Activated CD4-positive, alpha-beta T cell treated with anti-CD3 and anti-CD28 coated beads, Interleukin-10, Interleukin-2, amounts not matched to agents 100 ng/mL and 50 ng/mL, durations not matched to agents 16 hours and 8 hours (primary cell): ENCODE measurements at places on chromosomes 5 and 9.

GRCh38 chr9:124551472-124552272 lies 44.5 kb upstream of the NR5A1 start:
- peak; percentile 47 for DNase-seq

DNA sequence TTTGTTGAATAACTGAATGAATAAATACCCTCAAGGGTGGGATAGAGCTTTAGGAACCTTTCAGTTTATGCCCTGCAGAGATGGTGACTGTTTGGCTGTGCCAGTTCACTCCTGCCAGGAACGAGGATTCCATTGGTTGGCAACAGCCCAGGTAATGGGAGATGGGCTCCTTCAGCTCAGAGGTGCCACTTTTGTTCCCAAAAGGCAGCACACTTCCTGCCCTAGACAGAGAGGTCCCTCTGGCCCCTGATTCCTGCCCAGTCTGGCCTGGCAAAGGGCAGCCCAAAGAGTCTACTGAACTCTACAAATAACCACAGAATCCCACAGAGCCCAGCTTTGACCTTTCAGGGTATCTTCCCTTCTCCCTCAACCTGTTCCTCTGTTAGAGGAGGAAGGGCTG lies 1.6 kb downstream of the C9orf152 start:
- DNase-seq = no peak

- DNase-seq = no peak
Observed at GRCh38 chr5:147658293-147658932, 124.1 kb downstream of the JAKMIP2 start.

DNA sequence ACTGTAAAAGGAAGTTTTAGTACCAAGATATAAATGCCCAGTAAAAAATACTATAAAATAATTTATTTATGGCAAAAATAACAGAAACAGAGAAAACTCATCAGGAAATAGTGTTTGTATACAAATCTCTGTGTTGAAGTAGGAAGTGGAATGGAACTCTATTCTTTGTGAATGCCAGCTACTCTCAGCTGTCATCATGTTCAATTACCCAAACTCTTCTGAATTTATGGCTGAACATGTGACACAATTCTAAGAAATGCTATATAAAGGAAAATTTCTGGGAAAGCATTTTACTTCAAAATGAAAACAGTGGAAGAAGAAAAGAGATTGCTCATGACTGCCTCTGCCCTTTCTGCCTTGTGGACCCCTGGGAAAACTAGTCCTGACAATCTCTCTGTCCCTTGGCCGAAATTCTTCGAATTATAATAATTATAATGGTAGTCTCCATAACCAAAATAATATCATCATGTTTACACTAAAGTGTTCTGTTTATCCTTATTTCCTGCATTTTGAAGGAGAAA lies 522.3 kb upstream of the ST8SIA4 start:
- no peak for DNase-seq

DNA sequence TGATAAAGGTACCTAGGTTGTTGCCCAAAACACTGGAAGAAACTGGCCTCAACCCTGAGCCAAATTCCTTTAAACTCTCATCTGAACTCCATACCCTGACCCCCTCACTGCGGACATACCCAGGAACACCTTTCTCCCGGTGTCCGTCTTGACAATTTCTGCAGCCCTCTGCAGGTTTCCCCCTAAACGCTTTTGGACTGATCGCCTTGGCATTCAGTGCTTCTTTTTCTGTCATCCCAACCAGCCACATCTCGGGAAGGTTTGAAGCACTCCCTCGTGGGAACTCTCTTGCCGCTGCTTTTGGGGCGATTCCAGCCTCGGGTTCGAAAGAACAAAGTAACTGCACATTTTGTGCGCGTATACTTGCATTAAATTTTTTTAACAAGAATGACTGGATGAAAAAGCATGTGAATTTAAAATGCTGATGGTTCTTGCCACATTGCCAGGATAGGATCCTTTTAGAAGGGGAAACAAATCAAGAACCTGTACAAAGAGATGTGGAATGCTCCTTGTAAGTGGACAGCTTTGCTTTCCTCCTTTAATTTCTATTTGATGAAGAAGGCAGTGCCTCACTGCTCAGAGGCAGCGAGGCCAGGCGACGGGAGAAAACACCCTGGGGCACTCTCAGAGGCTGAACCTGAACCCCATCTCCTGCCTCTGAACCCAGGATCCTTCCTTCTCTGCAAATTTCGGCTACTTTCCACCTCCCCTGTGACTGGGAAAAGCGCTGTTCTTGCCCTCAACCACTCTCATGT lies 615 bp downstream of the PSMD5 start:
- no peak for DNase-seq

- DNase-seq = no peak
Observed at GRCh38 chr5:22572941-22573340, 280.2 kb downstream of the CDH12 start.

- DNase-seq = no peak
Observed at GRCh38 chr5:116681334-116682013, 106.9 kb upstream of the SEMA6A start.

- no peak for DNase-seq
Observed at GRCh38 chr9:136050266-136050700, 44.8 kb downstream of the NACC2 start.

DNA sequence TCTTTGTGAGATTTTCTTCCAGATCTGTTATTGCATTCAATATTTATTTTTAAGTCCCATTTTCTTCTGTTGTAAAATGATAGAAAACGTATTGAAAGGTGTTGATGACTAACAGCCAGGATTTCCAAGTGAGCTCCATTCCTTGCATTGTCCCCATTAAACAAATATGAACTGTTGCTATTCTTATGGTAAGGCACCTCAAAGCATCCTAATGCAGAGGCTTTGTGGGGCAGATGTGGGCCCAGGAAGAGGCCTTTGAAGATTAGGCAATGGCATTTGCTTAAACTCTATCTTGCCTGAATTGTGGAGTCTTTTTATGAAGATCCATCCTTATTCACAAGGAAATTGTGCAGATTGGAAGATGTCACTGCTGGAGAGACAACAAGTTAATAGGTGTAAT lies 38.9 kb downstream of the NTRK2 start:
- no peak for DNase-seq

DNA sequence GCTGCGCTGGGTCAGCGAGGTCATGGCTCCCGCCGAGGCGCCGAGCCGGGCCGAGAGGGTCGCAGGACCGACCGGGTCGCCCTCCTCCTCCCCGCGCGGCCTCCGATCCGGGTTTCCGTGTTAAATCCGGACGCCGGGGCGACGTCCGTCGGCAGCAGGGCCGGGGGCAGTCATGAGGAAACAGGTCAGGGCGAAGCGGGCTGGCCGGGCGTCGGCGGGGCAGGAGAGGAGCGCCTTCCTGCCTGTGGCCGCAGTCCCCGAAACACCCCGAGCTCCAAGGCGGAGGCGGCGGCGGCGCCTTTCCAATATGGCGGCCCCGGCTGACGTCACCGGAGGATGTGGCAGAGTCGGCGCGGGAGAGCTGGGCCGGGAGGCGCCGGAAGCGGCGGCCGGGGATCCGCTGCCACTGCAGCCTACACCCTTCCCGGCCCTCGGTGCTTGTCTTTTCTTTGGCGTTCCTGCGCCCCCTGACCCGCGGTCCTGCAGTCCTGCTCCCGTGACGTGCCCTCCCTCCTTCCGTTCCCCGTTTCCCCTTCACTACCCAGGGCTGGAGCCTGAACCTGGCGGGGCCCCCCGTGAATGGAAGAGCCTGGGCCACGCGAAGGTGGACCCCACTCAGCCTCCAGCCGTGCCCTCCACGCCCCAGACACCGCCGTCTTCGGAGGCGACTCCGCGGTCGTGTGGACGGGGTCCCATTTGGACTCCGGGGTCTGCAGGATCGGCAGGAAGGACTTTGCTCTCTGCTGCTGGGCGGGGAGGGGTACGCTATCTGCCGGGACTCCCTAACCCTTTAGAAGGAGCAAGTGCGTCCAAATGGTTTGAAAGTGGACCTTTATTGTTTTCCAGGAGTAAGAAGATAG lies at the start of gene GOLPH3:
GOLPH3 (minus strand) TSS at position 309 of the 860 bp plus-strand sequence; CDS start at position 24, 285 bp downstream.
- DNase-seq = peak; percentile 96

GRCh38 chr5:133853646-133854365 lies 114.6 kb downstream of the C5orf15 start:
- DNase-seq = no peak

DNA sequence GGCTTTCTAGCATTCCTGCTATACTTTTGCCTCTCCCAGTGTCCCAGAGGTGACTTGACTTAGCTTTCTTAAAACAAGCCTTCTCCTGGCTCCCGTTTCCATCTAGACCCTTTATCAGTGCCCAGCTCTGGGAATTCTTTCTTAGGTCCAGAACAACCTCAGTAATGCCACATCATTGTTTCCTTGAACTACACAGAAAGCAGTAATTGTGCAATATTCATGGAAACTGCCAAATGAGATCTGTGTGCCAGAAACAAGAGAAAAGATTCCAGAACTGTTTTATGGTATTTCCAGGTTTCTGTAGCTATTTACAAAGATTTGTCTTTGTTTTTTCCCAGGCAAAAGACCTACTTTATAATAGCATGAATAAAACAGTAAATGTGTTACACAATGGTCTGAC lies 391.3 kb downstream of the SLCO4C1 start:
- no peak for DNase-seq

- DNase-seq = no peak
Observed at GRCh38 chr9:76628155-76628554, 136.1 kb upstream of the PCA3 start.

DNA sequence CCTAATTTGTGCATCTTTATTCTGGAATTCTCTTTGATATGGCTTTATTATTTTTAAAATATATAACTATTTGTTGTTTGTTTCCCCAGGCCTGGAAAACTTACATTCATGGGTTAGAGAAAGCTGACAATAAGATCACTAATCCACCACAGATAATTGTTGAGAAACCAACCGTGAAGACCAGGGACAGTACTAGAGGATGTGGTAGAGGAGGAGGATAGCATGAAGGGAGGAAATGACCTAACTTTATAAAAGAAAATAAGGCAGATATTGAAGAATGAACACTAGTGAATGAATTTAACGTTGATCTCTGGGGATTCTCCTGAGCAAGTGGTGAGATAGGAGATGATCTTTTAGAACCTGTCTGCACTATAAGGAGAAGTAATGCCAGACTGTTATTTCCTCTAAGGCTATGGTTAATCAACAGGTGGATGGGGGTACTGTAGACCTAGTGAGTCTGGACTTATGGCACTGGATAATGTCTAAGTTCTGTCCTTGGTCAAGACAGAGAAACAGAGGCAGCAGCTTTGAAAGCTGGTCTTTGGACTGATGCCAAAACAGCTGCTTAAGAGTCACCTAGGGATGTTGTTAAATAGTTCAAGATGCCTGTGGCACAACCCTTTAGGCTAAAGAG lies 52.4 kb downstream of the NREP start:
- no peak for DNase-seq

DNA sequence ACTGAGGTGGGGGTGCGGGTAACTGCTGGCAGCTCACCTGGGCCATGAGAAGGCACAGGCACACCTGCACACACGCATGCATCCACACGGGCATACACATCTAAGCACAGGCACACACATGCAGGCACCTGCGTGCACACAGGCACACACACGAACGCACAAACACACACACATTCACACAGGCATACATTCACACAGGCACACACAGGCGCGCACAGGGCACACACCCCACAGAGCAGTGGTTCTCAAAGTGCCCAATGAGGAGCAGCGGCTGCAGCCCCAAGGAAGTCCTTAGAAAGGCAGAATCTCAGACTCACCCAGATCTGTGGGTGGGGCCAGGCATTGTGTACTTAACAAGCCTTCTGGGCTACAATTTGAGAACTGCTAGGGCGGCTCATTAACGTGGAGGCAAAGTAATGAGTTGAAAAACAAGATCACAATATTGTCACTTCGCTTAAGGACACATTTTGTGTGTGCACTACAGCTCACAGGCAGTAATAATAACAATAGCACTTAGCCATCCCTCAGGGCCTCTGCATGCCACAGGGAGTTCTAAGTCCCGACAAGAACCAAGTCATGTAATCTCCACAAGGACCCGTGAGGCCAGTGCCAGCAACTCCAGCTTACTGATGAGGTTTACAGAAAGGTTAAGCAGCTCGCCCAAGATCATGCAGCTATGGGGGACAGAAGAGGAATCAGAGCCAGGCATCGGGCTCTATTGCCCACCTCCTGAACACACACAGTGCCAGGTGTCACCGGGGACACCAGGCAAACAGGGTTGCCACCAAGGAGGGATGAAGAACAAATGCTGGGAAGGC lies 91.6 kb downstream of the ROR2 start:
- no peak for DNase-seq

- no peak for DNase-seq
Observed at GRCh38 chr9:124215368-124215910, 42.3 kb upstream of the NEK6 start.

DNA sequence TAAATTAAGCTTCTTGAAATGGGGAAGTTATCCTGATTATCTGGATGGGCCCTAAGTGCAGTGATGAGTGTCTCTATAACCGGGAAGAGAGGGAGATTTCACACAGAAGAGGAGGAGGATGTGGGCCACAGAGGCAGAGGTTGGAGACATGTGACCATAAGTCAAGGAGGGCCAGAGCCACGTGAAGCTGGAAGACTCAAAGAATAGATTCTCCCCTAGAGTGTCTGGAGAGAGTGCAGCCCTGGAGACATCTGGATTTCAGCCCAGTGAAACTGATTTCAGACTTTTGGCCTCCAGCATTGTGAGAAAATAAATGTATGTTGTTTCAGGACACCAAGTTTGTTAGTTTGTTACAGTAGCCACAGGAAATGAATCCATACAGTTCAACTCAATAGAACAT lies 442.9 kb downstream of the NTRK2 start:
- no peak for DNase-seq

DNA sequence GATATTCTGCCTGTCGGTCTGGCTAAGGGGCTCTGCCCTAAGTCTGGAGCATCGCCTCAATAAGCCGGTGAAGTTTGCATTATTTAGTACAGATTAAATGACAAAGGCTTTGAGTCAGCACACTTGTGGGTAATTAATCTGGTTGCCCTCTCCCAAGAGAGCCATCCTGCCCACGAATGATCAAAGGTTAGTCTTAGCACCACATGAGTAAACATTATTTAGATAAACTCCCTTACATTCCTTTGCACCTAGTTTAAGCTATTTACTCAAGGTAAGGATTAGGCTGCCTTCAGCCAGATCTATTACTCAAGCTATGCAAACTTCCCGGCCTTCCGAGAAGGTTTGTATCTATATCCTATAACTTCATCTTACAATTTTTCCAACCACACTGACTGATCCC lies 572.1 kb downstream of the CHSY3 start:
- DNase-seq = no peak

- no peak for DNase-seq
Observed at GRCh38 chr5:107300721-107301327, 369.9 kb downstream of the EFNA5 start.

DNA sequence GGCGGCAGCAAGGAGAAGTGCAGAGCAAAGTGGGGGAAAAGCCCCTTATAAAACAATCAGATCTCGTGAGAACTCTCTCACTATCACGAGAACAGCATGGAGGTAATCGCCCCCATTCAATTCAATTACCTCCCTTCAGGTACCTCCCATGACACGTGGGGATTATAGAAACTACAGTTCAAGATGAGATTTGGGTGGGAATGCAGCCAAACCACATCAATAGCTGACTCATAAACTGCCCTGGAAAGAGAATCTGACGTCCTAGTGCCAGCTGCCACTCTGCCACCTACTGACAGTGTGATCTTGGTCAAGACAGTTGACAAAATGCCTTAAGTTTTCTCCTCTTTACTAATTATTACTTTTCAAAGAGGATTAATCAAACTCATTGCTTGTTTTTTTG lies 128.3 kb downstream of the GPBP1 start:
- peak; percentile 39 for DNase-seq

GRCh38 chr5:66829826-66830225 lies 233.6 kb downstream of the MAST4 start:
- peak; percentile 28 for DNase-seq

- no peak for DNase-seq
Observed at GRCh38 chr5:152632360-152632759, 227.3 kb upstream of the NMUR2 start.
